ENCODE measurements at places on chromosomes 1 and 21.
A peak's percentile ranks its signal among the peaks of the same experiment; 100 is the strongest.

DNA sequence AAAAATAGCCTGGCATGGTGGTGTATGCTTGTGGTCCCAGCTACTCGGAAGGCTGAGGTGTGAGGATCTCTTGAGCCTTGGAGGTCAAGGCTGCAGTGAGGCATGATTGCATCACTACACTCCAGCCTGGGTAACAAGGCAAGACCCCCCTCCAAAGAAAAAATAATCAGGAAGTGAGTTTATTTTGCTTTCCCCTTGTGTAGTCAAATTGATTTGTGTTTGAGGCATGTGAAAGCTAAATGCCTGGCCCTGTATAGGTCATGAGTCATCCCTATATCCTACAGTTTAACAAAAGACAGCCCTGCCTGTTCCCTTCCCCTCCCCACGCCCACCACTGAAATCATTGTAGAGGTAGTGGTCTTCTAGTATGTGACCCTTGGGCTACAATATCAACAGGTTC lies 241.4 kb upstream of the JUN start:
- DNase-seq: no peak

DNA sequence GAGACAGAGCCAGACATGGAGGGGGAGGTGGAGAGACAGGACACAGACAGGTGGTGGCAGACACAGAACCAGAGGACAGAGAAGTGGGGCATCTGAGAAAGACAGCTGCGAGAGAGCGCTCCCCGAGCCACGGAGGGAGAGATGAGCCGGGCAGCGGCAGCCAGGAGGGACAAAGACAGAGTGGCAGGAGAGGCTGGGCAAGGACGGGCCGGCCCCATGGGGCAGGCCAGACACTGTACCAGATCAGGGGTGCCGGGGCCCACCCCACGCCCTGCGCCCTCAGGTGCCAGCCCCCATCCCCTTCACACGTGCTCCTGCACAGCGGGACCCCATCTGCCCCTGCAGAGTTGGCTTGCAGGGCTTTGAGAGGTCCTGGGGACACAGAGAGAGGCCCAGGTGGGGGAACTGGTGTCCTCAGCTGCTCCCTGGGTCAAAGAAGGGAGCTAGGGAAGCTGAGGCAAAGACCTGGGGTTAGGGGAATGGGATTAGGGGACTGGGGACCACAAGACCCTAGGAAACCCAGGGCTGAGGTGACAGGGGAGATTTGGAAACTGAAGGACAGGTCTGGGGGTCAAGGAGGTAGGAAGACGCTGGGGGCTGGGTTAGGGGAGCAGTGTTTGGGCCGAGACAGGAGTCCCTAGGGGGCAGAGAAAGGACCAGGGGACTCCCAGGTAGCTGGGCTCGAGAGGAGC lies 643 bp downstream of the FNDC5 start:
- no peak for DNase-seq

DNA sequence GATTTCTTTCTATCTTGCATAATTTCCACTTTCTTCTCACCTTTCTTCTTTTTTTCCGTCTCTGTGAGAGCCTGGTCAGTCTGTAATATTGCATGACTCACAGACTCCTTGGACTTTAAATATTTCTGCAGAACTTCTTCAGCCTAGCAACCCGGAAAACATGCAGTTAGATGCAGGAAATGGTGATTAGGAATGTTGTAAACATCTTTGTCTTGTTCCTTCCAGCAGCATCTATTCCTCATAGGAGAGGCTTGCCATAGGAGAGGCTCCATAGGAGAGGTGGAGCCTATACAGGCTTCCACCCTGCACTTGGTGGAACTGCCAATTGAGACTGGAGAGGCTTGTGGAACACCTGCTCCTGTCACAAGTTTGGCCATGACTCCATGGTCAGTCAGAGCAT lies 10.0 kb downstream of the GBP5 start:
- DNase-seq: no peak

GRCh38 chr1:221206076-221206475 lies 326.8 kb downstream of the HLX start:
- DNase-seq: no peak

DNA sequence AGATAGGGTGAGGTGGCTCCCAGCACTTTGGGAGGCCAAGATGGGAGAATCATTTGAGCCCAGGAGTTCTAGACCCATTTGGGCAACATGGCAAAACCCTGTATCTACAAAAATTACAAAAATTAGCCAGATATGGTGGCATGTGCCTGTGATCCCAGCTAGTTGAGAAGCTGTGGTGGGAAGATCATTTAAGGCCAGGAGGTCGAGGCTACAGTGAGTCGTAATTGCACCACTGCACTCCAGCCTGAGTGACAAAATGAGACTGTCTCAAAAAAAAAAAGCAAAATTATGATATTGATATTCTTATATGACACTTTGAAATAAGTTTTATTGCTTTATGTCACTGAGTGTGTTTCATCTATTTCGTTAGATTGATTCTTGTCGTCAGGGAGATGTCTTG lies 7.4 kb downstream of the ACADM start:
- DNase-seq: no peak

- DNase-seq: no peak
Observed at GRCh38 chr21:34270411-34270810, 93.4 kb upstream of the KCNE2 start.

GRCh38 chr1:27555700-27556424 lies 48.1 kb downstream of the AHDC1 start:
- DNase-seq: peak; percentile 80

- no peak for DNase-seq
Observed at GRCh38 chr21:34116569-34116968, 43.2 kb downstream of the MRPS6 start.

GRCh38 chr1:106080608-106081325 lies 975.7 kb upstream of the PRMT6 start:
- peak; percentile 51 for DNase-seq

DNA sequence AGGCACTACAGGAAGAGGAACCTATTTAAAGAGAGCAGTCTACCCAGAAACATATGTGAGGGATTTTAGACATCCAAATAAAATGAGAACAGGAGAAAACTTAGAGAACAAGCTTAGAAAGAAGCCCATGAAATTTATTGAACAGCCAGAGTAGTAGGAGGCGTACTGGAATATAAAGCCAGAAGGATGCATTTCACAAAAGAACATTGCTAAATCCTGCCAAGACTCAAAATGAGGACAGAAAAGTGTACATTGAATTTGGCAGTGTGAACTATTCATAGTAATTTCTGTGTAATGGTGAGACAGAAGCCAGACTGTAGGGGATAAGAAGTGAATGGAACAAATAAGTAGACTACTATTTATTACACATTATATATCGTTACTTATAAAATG lies 22.5 kb downstream of the CEPT1 start:
- DNase-seq: no peak

DNA sequence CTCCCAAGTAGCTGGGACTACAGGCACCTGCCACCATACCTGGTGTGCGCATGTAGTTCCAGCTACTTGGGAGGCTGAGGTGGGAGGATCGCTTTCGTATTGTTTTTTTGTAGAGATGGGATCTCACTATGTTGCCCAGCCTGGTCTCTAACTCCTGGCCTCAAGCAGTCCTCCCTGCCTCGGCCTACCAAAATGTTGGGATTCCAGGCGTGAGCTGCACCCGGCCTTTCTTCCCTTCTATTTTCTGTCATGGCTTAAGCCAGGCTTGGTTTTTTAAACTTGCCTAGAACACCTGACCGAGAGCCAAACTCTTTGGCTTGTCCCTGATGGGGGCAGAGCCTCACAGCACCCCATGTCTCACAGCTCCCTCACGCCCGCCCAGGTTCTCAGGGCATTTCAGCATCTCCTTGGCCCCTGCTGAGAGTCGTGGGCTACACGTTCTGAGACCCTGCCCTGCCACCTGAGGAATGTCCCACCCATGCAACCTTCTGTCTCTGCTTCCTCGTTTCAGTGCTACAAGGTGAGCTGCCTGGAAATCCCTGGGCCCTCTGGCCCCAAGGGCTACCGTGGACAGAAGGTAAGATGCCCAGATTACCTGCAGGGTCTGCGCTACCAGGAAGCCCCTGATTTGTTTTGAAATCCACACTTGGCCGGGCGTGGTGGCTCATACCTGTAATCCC lies 15.7 kb downstream of the COL6A2 start:
- DNase-seq: no peak

DNA sequence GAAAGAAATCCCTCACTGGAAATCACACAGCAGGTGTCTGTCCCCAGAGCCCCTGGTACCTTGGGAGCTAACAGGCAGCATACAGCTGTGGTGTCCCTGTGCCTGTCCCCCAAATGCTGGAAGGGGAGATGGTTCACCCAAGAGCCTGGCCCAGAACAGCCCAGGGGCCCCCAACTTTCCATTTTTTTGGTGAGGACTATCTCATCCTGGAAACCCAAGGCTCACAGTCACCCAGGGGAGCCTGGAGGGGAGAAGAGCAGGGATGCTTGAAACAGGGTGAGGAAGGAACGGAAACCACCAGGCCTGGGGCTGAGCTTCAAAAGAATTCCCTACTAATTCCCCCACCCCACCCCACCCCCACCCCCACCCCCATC lies 3.6 kb downstream of the SDC3 start:
- no peak for DNase-seq

DNA sequence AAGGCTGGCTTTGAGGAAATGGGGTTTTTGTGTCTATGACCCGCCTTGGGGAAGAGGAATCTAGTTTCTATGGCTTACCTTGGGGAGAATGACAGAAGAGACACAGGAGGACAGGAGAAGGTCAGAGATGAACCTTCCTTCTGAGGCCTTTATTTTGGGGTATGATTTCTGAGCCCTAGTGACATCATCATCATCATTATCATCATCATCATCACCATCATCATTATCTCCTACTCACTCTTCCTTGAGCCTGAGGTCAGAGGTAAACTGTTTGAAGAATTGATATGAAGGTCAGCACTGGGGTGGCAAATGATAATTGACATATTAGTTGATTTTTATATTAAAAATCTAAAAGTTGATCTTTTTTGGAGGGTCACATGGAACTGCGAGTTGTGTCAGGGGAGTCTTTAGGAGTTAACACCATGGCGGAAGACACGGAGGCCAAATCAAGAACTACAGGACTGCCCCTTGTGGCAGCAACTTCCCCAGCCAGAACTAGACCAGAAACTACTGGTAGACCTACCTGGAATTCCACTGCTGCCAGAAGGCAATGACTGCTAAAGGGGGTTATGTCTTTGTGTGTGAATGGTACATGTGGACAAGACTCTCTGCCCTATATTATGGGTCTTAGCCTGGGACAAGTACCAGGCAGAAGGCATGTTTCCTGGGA lies 49.8 kb upstream of the WLS start:
- no peak for DNase-seq

DNA sequence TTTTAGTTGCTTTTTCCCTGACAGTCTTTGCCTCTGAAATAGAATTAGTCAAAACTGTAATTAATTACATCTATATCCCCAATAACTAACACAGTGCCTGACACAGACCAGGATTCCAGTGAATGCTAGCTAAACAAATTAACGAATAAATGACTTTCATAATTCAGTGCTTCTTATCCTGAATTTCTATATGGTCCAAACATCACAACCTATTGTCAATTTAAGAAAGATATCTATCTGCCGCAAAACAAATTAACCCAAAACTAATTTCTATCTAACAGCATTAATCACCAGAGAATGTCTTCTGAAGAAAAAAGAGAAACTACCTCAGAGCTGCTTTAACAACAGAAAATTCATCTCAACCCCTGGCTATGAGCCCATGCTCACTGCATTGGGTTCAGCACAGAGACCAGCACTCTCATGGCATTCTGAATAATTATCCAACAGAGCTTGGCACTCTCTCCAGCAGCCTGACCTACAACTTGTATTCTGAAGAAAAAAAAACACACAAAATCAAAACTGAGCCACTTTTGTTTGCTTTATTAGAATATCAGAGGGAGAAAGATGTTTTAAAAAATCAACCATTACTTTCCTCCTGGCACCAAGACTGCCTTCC lies 547.3 kb upstream of the BEND5 start:
- DNase-seq: no peak

DNA sequence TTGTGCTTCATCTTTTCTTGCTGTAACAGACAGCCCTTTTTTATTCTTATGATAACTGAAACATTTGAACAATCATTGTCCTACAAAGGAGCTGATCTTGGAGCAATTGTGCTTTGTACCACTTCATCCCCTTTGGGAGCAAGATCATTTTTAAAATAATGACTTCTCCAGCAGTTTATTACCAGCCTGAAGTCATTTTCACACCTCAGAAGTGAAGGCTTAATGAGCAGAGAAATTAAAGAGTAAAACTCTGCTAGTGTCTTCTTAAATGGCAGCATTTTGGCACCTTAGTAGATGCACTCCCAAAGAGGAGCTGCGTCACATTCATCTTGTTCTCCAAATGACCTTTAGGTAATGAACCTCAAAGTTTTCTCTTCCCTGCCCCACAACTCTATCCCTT lies 439.6 kb upstream of the CAMK1G start:
- DNase-seq: no peak

DNA sequence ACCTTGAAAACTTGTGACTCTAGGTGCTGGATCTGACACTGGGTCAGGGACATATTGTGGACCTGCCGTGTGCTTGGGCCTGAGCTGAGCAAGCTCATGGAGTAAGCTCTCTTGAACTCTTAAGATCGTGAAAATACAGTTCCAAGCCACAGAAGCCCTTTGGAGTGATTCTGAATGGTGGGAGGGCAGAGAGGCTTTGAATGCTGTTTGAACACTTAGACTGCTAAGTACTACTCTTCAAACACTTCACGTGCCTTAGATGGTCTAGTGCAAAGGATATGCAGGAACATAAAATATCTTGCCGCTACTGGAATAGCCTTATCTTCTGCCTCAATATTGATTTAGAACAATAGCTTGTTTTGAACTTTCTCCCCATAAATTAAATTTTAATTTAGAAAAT lies 21.6 kb downstream of the ROR1 start:
- DNase-seq: no peak

- no peak for DNase-seq
Observed at GRCh38 chr1:205580140-205580922, 51.5 kb downstream of the ELK4 start.

- DNase-seq: no peak
Observed at GRCh38 chr1:15884477-15884876, 37.0 kb downstream of the SPEN start.

DNA sequence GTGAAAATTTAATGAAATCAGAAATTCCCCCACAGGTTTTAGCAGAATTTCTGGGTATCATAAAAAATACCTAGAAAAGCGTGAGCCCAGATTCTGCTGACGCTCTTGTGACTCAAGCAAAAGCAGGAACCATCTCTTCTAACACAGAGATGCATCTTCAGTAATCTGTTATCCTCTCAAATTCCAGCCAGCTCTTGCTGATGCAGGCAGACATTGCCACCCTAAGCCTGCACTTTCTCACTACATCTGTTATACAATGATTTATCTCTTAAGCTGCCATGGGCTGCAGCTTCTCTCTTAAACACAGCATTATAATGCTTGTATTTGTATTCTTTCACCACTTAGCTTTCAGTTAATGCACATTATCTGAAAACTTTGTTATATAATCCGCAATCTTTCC lies 113.0 kb upstream of the RGS1 start:
- DNase-seq: no peak
